ENCODE measurements at places on chromosomes 16 and 17.

GRCh38 chr17:56824503-56824902, 9.2 kb downstream of the C17orf67 start:
- no peak for DNase-seq

GRCh38 chr17:72614871-72615626, 477.4 kb downstream of the SLC39A11 start:
- no peak for DNase-seq

DNA sequence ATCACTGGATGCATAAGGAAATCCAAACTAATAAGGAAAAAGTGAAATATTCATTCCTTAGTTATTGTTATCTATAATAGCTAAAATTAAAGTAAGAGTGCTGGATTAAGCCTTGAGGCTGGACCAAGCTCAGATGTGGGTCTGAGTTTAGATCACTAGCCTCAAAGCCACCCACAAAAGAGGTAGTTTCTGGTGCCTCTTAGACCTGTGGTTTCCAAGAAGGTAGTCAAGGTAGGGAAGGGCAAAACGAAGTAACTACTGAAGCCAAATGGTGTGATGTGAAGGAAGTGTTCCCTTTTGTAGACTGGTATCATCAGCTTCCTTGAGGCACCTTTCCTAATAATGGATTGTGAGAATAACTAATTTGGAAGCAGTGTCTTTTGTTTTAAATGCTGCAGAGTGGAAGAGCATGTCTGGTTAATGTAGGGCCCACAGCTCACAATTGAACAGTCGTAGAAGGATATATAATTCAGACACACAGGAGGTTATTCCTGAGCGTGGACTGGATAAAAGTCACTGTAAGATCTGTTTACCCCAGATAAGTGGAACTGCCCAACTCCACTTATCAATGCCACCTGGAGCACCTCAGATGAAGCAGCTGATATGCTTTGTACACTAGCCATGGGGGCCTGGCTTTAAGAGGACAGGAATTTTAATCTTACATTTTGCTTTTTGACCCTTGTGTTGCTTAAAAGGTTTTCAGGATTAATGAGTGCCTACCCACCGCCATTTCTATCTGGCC, 31.7 kb upstream of the LCMT1 start:
- no peak for DNase-seq

GRCh38 chr16:49353680-49354079, 19.9 kb upstream of the C16orf78 start:
- DNase-seq: no peak

- no peak for DNase-seq
These were observed 613 bp downstream of the B9D1 start for GRCh38 chr17:19361944-19362276.

DNA sequence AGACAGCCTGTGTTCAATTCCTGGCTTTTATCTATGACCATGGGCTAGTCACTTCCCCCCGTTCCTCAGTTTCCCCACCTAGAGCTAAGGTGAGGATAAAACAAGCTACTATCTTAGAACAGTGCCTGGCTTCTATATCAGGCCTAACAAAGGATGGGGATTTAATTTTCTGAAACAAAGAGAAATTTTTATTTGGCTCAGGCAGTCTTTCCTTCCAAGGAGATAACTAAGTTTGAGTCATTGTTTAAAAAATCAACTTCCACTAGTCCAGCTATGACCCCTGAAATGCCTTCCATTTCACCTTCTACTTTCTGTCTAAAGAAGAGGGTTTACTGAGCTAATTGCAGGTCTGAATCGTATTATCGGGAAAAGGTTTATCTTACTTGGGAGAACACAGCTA, 99.0 kb downstream of the CMIP start:
- no peak for DNase-seq

DNA sequence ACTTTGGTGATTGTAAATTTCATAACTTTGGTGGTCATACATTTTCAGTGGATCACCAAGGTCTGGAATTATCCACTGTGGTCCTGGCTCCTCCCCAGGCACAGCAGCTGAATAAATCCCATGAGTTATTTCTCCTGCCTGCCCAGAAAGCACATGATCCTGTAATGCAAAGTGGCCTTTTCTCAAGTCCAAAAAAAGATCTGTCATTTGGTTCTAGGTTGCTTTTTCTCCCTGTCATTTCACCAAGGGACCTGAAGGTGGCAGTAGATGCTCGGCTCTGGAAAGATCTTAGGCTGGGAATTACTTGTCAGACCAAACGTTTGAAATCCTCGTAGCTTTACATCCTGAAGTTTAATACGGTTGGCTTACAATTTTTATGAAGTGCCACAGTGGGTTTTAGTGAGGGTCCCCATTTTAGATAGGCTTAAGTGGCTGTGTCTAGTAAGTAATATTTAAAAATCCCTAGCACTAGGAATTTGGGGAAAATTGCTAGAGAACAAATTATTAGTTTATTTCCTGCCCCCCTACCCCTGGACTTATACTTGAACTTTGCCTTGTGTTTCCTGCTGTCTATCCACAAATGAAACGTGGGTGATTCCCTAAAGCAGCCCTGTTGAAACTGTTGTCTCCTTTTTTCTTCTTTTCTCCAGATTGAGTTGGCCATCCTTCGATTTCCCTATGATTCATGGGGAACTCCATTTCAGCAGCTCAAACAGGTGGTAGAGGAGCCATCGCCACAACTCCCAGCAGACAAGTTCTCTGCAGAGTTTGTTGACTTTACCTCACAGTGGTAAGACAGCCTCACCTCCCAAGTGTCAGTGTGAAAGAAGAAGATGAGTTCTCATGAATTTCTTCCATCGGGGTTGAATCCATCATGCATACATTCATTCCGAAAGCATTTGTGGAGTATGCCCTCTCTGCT, 111.7 kb downstream of the MAP2K6 start:
- DNase-seq: no peak

- DNase-seq: no peak
These were observed 52.3 kb upstream of the LGALS9 start for GRCh38 chr17:27578718-27579085.

DNA sequence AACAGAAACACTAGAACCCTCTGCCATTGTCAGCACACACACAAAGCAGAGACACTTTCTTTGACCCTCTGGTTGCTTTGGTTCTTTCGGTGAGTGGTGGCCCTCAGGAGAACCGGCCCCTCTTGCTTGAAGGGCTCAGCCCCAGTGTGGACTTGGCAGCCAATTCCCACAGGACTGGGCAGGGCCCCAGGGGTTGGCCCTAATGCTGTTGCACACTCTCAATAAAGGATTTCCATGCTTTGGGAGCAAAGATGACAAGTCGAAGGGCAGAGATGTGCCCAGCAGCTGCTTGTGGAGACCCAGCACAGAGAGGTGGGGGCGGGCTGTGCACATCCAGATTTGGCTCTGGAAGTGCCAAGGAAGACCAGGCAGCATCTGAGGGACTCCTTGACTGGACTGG, 149.0 kb downstream of the NTN1 start:
- no peak for DNase-seq

DNA sequence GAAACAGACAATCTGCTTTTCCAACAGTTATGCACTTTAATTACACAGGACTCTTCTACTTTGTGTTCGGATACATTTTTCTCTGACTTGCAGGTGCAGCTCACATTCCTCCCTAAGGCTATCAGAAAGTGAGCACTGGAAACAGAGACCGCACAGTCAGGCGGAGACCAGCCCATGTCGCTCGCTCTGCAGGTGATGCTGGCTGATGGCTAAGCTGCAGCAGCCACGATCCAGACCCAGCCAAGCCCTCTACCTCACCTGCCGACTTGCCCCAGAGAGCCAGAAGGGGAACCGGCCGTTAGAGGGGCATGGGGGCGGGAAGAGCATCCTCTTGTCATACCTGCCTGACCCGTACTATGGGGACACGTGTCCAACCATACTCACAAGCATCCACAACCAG, 33.8 kb downstream of the MAP1LC3B start:
- DNase-seq: no peak

- no peak for DNase-seq
These were observed 53.0 kb downstream of the EPN2 start for GRCh38 chr17:19290066-19290705.

GRCh38 chr16:58499615-58500351, at the start of gene NDRG4:
NDRG4 (plus strand) TSS chr16:58500143; CDS start chr16:58500249, 106 bp downstream.
- peak; percentile 33 for DNase-seq

DNA sequence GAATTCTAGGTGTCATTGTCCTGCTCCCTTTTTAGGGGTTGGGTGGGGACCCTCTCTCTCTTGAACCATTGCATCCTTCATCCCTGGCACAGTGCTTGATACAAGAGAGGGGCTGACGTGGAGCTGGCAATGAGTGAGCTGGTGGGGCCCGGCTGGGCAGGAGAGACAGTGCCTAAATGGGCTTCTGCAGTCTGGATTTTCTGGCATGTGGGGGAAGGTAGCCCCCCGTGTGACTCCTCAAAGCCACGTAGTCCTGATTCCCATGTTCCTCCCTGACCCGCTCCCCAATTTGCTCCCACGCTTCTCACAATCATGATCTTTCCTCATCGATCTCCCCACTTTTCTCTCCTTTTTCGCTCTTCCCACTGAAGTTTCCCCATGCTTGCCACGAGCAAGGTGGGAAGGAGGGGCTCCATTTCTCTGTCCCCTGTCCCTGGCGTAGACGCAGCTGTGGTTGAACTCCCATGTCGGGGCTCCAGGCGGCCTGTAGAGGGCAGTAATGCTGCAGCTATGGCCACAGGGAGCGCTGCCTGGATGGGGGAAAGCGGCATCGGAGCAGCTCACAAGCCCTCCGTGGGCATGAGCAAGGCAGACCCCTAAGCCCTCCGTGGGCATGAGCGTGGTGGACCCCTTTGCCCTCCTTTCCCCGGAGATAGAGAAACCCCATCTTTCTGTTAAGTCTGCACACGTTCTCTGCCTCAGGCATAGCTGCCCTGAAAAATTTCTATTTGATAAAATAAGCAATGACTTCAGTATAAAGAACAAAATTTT, 47.5 kb downstream of the HAPSTR1 start:
- DNase-seq: no peak

DNA sequence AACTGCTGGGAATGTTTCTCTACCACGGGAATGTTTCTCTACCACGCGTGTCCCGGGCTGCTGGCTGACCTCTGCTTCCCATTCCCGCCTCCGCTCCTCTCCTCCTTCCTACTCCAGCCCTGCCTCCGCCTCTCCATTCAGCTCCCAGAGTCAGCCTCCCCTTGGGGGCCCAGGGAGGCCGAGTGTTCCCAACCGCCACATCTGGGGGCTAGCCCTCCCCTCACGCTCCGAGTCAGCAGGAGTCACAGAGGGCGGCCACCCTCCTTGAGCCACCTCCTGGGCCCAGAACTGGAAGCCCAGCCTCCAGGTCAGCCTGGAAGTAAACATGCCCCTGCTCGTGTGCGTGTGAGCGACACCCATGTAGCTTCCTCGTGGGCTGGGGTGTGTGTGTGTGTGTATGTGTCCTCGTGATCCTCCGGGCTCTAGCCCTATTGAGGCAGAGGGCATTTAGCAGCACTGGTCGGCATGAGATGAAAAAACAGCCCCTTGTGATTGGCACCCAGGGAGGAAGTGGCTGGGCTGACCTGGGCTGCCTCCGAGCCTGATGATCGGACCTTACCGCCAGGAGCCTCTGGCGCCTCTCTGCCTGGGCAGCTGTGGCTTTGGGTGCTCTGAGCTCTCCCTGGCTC, 7.3 kb downstream of the CYGB start:
- DNase-seq: no peak

DNA sequence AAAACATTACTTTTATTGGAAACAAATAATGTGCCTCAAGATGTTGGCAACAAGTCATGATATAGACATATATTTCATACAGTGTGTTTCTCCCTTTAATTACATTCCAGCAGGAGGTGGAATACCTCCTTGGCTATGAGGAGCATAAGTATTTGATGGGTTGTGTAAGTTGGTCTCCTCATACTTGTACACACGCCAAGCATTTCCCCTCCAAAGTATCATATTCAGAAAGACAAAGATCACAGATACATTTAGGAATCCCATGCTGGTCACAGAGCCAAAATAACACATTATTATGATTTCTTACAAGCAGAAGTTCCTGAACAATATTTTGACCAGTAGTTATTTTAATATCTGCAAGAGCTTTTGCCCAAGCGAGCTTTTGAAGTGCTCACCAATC, 57.8 kb downstream of the WSB1 start:
- DNase-seq: no peak

DNA sequence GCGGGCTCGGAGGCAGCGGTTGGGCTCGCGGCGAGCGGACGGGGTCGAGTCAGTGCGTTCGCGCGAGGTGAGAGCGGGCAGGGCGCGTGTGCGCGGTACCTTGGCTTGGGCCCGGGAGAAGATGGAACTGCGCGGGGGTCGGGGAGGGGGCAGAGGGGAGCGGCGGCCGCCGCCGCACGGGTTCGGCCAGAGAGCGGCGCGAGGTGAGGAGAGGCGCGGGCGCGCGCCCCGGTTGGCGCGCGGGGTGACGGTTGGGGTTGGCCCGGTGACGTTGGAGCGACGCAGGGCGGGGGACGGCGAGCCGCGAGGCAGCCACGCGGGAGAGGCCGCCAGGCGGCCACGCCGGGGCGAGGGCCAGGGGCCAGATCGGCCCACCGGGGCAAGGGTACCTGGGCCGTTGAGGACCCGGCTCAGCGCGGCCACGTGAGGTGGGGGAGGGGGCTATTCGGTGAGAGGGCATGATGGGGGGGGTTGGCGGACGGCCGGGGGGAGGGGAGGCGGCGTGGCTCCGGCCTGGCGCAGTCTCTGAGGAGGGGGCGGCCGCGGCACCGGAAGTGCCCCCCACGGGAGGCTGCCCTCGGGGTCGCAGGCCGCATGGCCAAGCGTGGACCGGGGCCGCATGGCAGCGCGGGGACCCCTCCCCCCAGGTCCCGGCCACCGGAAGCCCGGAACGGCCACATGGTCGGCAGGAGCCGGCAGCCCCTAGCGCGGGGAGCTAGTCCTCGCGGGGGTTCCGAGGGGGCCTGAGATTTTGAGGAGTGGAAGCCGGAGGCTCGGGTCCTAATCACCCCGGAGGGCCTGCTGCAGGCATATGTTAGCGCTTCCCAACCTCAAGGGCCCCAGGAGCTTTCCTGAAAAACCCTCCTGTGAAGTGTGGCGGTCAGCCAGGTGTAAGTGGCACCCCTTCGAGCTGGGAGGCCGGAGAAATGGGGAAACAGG, 527 bp downstream of the EIF5A start:
- no peak for DNase-seq

DNA sequence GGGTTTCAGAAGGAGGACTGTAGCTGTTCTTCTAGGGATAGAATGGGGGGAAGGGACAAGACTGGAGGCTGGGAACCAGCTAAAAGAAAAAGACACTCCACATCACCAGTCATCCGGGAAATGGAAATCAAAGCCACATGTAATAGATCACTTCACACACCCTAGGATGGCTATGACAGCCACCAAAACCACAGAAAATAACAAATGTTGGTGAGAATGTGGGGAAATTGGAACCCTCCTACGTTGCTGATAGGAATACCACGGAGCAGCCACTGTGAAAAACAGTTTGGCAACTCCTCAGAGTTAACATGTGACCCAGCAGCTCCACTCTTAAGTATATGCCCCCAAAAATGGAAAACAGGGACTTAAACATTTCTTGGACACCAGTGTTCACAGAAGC, 2.3 kb downstream of the TLE7 start:
- DNase-seq: no peak

GRCh38 chr16:57413733-57414132, 9.2 kb downstream of the CCL17 start:
- DNase-seq: no peak

- DNase-seq: no peak
These were observed 137.1 kb upstream of the ELAC2 start for GRCh38 chr17:13154930-13155329.

- DNase-seq: no peak
These were observed 188.2 kb downstream of the CCT6B start for GRCh38 chr17:34773036-34773435.

GRCh38 chr16:91484-91883, 13.5 kb downstream of the MPG start:
- DNase-seq: no peak

- peak; percentile 48 for DNase-seq
These were observed 45.8 kb upstream of the ZCCHC14 start for GRCh38 chr16:87538594-87538993.

Measured in pulmonary artery endothelial cell (primary cell).